ENCODE measurements at places on chromosomes 2 and 18.

- no peak for DNase-seq
Measured at GRCh38 chr2:8252997-8253694, 428.7 kb upstream of the ID2 start.

DNA sequence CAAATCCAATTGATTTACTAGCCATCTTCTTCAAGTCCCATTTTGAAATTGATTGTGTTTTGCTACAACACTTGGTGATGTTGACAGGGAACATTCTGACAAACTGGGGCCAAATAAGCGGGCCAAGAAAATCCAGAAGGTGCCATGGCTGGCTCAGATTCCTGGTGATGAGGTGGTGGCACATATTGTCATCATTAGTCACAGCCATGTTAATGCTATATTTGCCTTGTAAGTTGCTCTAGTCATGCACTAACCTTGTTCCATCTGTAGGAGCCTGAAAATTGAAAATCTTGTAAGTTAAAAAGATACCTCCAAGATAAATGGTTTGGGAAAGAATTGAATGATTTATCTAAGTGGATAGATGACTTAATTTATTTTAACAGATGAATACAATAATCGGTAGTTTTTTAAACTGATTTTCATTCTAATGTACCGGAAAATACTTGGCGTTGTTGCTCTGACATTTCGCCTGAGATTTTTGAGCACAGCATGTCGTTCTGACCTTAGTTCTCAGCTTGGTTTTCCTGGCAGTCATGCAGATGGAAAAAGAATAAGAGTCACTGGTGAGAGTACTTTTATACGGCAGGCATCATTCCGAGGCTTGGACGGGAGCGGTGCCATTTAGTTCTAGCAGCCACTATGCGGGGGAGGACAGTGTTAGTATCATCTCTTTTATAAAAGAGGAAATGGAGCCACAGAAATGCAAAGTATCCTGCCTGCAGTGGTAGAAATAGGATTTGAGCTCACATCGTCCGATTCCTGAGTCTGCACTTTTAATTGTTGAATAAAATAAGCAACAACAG lies 133.9 kb downstream of the ZNF532 start:
- DNase-seq = peak; percentile 78

DNA sequence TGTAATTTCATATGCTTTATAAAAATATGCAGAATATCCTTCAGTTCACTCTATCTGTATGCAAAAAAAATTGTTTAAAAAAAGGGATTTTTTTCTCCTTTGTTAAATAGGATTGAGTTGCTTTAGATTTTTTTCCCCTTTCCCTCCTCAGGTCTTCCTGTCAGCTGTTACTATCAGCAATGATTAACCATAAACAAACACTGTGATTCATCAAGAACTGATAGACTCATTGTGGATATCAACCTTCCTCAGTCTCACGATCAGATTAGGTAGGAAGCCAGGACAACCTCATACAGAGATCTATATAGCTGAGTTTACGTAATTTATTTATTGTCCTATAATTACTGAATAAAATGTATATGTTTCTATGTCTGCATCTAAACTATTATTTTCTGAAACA lies 2136.2 kb upstream of the CELF4 start:
- peak; percentile 8 for DNase-seq

GRCh38 chr2:85135660-85135914 lies 2.4 kb downstream of the TCF7L1 start:
- no peak for DNase-seq

DNA sequence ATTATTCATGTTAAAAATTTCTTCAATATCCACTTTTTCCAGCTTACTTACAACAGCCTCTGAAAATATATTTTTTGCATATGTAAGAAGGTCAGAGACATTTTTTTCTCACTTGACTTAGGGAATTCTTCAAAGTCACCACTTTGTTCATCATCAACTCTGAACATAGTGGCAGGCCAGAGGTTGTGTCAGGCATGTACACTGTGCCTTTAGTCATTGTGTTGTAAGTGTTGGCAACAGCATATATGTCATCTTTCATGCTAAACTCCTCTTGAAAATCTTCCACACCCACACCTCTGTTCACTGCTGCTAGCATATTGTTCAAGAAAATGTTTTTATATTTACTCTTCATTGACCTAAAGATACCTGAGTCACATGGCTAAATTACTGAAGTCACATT lies 52.2 kb upstream of the ACVR1 start:
- no peak for DNase-seq

DNA sequence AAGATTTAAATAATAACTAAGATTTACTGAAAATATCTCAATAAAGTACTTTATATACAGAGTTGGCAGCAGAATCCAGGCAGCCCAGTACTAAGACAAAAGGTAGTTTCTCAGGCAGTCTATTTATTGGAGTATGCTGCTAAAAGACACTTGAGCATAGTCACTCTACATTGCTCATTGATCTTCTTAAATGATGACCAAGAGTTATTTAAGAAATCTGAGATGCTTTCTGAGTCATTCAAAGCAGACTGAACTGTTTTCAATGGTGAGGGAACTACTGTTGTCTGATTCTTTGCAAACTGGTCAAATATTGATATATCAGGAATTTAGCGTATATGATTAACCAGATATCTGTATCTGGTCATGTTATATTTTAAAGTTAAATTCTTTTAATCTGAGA lies 133.6 kb downstream of the PHLPP1 start:
- DNase-seq = no peak

DNA sequence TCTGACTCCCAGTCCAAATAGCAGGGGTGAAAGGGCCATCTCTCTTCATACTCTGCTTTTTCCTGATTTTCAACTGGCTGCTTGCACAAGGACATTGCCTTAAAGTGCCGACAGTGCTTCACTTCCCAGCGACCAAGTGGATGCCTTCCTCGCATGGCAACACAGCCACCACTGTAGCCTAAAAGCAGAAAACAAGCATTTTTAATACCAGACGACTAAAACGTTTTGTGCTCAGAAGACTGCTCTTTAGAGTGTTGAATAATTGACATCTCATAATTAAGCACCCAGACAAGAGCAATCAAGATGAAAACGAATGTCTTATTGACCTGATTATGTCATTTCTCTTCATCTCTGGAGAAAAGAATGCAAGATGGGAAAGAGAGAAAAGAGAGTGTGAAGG lies 75.2 kb downstream of the PLA2R1 start:
- DNase-seq = no peak

Measured in fibroblast of villous mesenchyme (primary cell).